ENCODE measurements at places on chromosomes 7 and 10.
A peak's percentile ranks its signal among the peaks of the same experiment; 100 is the strongest.

GRCh38 chr10:56142092-56142728 lies 218.8 kb downstream of the ZWINT start:
- H3K36me3 ChIP-seq: no peaks in the 10 kb centered on the region
- no peaks in the 10 kb centered on the region for H3K4me1 ChIP-seq
- no peak overlapping the region for H3K4me3 ChIP-seq
- DNase-seq: no peak

DNA sequence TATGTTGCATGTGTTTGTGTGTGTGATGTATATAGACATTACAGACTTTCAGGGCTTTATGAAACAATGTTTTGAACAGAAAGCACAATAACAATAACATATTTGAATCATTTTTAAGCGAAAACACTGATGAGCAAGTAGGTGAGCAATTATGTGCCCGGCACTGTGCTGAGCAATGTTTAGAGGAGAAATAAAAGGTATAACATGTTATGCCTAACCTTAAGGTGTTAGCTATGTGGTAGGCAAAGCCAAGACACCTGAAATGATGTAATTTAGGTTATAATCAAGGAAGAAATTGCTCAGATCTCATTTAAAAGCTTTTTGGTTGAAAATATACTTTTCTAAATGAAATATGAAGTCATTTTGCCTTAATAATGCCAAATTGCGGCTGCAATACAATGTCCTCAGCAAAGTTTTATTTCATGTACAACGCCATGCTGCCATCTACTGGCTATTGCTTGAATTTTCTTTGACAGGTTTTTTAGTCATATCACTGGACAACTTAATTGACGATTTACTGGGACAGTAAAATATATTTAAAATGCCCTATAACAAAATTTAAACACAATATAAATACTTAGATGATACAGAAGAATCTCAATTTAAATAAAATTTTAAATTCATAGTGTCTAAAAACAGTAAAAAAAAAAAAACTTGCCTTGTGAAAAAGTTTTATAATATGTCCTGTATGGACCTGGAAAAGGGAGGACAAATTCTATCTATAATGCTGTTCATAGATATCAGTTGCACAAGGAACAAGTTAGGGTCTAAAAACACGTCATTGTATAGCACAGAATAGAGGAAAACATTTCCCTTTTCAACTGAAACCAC lies 131.1 kb upstream of the CDK1 start:
- peaks cover 3% of the 10 kb centered on the region for H3K4me1 ChIP-seq
- H3K36me3 ChIP-seq: no peaks in the 10 kb centered on the region
- no peak for DNase-seq
- no peaks in the 10 kb centered on the region for H3K27me3 ChIP-seq

DNA sequence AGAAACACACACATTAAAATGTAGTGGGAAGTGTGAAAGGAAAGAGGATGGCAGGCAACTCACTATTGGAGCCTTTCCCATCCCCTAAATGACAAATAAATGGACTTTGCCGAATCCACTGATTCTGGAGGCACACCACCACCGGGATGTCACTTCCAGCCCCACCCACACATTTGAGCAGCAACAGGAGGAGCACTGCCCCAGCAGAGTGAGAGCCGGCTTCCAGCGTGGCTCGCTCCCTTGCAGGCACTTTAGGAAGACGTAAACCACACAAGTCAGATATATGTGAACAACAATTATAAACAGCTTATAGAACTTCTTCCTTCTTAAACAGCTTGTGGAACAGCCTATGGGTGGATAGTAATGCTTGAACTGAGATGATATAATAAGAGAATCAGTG lies 191.0 kb downstream of the DGKI start:
- H3K4me1 ChIP-seq: peaks cover 8% of the 10 kb centered on the region
- H3K27me3 ChIP-seq: no peaks in the 10 kb centered on the region
- DNase-seq: no peak
- H3K4me3 ChIP-seq: no peak overlapping the region
- H3K27ac ChIP-seq: no peak overlapping the region

GRCh38 chr7:152866791-152867501 lies 107.4 kb downstream of the ACTR3B start:
- H3K27ac ChIP-seq: no peak overlapping the region
- H3K4me3 ChIP-seq: no peak overlapping the region
- no peaks in the 10 kb centered on the region for H3K27me3 ChIP-seq
- no peak for DNase-seq

DNA sequence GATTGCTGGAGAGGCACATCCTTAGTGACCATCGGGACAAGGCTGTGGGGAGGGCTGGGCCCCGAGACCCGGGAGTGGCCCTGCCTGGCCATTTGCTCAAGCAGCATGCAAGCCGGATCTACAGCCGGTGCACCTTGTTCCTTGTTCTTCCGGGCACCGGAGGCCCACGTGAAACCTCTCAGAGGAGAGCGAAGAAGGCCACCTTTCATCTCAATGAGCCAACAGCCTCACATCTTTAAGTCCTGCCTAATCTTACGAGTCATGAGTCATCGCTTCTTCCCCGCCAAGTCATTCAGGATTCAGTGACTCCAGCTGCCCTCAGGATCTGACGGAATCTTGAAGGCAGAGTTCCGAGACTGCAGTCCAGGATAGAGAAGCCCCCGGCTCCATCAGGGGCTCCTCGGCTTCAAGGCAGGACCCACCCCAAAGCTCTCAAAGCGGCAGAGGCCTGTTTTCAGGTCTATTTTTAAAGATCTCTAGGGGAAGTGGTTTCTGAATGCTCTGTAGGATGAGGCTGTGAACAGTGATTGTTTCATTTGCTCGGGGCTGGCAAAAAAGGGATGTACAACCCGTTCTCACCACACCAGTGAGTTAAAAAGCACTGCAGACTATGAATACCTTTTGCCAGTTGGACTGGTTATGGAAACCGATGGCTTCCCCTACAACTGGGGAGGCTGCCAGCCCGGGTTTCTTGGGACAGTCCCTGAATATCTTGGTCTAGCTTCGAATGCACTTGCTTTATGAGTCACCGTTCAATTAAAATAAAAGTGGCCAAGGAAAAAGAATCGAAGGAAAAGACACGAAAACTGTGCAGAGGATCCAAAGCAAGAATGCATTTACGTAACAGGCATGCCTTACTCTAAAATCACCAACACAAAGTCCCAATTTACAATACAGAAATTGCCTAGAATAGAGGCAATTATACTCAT lies 57.2 kb upstream of the ECHDC3 start:
- no peak for DNase-seq
- no peaks in the 10 kb centered on the region for H3K36me3 ChIP-seq
- H3K27me3 ChIP-seq: no peaks in the 10 kb centered on the region
- H3K4me3 ChIP-seq: peak overlapping the region; percentile 32
- peak overlapping the region; percentile 76 for H3K27ac ChIP-seq

DNA sequence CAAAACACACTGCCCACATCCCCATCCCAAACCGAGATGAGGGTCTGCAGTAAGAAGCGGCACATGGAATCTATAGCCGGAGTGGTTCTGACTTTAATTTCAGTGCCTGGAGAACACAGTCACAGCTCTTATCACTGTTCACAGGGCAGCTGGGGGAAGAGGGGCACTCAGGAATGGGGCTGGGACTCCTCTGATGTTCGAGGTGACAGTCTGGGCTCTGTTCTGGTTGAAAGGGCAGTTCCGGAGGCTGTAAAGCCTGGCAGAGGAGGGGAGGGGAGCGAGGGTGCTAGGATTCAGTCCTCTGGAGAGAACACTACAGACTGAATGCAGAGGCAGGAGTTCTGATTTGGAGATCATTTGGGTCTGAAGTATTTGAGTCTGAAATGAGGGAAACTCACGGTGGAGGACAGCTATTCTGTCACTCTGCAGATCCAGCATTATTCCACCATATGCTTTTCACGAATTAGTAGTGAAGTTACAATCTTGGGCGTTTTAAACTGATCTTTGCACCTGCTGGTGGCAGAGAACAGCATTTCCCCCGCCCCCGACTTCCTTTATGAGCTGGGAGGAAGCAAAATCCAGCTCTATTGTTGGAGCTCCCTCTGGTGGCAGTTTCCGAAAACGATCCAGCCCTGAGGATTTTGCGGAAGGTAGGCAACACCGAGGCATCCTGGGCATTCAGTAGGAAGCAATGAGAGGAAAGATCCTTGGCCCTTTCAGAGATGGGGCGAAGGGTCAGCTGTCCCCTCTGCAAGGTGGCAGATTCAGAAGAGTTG lies 22.7 kb upstream of the KCNK18 start:
- no peak overlapping the region for H3K27ac ChIP-seq
- no peaks in the 10 kb centered on the region for H3K27me3 ChIP-seq
- H3K36me3 ChIP-seq: no peaks in the 10 kb centered on the region
- H3K4me3 ChIP-seq: peak overlapping the region; percentile 43
- peaks cover 14% of the 10 kb centered on the region for H3K4me1 ChIP-seq

DNA sequence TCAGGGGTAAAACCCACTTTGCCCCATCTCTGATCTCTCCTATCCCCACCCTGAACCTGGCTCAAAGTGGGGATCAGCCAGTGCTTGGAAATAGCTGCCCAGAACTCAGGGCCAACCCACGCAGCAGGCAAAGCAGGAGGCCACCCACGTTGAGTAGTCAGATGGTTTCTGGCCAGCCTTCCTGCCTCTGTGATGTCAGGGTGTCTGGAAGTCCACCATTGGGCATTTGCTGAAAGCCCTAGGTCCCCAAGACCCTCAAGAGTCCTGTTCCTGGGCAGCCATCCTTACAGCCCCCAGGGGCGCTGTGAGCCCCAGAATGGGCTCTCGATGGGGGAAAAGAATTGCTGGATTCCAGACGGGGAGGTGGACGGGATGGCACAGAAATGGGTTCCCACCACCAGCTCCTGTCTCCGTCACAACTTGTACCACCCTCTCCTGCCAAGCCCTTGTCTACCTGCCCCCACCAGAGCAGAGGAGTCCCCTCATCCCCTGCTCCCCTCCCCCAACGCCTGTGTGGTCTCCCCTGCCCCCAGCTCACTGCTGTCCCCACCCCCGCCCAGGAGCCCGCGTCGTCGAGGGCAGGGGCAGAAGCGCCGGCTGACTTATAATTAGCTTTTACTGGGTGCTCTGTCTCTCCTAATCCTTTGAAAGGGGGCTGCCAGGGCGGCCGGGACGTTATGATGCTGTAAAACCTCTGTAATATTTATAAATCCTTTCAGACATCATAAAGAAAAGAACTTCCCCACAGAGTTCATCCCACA lies 3.9 kb downstream of the MYL10 start:
- no peaks in the 10 kb centered on the region for H3K36me3 ChIP-seq
- no peak overlapping the region for H3K4me3 ChIP-seq
- no peak for DNase-seq
- H3K27ac ChIP-seq: no peak overlapping the region
- H3K27me3 ChIP-seq: peaks cover 72% of the 10 kb centered on the region
- no peaks in the 10 kb centered on the region for H3K4me1 ChIP-seq

GRCh38 chr10:2951235-2951835 lies 116.0 kb upstream of the PFKP start:
- no peak overlapping the region for H3K27ac ChIP-seq
- no peak overlapping the region for H3K4me3 ChIP-seq
- H3K4me1 ChIP-seq: no peaks in the 10 kb centered on the region
- no peaks in the 10 kb centered on the region for H3K27me3 ChIP-seq
- no peak for DNase-seq

- no peaks in the 10 kb centered on the region for H3K36me3 ChIP-seq
- H3K27ac ChIP-seq: no peak overlapping the region
- H3K4me1 ChIP-seq: no peaks in the 10 kb centered on the region
- DNase-seq: no peak
- no peak overlapping the region for H3K4me3 ChIP-seq
These were observed 114.1 kb upstream of the CELF2 start for GRCh38 chr10:10903620-10904019.

DNA sequence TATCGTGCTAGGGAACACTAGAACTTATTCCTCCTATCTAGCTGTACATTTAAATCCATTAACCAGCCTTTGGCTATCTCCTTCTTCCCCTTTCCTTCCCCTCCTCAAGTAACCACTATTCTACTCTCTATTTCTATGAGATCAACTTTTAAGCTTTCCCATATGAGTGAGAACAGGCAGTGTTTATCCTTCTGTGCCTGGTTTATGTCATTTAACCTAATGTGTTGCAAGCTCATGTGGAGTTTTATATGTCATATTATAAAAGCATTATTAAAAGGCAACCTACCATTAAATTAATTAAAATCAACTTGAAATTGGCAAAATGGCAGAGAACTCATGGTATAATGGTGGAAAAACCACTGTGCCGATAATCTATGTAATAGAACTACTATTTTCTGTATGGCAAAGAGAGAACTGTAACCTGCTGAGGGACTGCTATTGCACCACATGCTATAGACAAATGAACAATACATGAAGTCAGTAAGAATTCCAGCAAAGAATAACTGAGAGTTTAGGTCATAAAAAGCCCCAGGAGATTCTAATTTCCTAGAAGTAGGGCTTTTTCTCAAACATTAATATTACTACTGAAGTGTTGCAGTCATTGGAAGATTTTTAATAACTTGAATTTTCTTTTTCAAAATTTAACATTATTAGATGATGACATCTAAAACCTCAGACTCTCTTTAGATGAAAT lies 81.8 kb downstream of the LRRN3 start:
- H3K27me3 ChIP-seq: no peaks in the 10 kb centered on the region
- H3K36me3 ChIP-seq: no peaks in the 10 kb centered on the region
- no peak overlapping the region for H3K27ac ChIP-seq
- no peak overlapping the region for H3K4me3 ChIP-seq
- no peak for DNase-seq
- H3K4me1 ChIP-seq: peaks cover 18% of the 10 kb centered on the region

DNA sequence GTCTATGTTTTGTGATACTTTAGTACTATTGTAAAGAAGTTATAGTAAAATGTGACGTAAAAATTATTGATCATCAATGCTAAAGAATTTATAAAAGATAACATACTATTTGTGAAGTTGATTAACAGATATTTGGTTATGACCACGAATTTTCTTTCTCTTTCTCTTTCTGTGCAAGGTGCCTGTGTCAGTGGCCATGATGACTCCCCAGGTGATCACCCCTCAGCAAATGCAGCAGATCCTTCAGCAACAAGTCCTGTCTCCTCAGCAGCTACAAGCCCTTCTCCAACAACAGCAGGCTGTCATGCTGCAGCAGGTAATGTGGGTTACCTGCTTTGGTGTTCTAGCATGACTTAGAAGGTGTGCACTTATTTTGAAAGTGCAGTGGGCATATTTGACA lies 213.7 kb downstream of the FOXP2 start:
- H3K36me3 ChIP-seq: peaks cover 16% of the 10 kb centered on the region
- H3K27ac ChIP-seq: no peak overlapping the region
- H3K27me3 ChIP-seq: no peaks in the 10 kb centered on the region
- H3K4me1 ChIP-seq: peaks cover 12% of the 10 kb centered on the region
- H3K4me3 ChIP-seq: no peak overlapping the region

GRCh38 chr10:112735041-112735695 lies 214.9 kb upstream of the TCF7L2 start:
- no peak overlapping the region for H3K27ac ChIP-seq
- H3K36me3 ChIP-seq: no peaks in the 10 kb centered on the region
- no peak overlapping the region for H3K4me3 ChIP-seq
- no peak for DNase-seq
- no peaks in the 10 kb centered on the region for H3K27me3 ChIP-seq
- no peaks in the 10 kb centered on the region for H3K4me1 ChIP-seq

GRCh38 chr7:135697276-135698049 lies 30.5 kb downstream of the SLC13A4 start:
- no peak overlapping the region for H3K27ac ChIP-seq
- no peaks in the 10 kb centered on the region for H3K27me3 ChIP-seq
- H3K4me3 ChIP-seq: no peak overlapping the region
- peaks cover 20% of the 10 kb centered on the region for H3K36me3 ChIP-seq
- DNase-seq: no peak
- H3K4me1 ChIP-seq: peaks cover 5% of the 10 kb centered on the region

Data from esophagus muscularis mucosa (tissue), 4 donors.